ENCODE measurements at places on chromosomes 12 and 14. TPM values are rescaled to one million over a fixed set of nuclear protein-coding genes. Genes with fewer than 3 reads are reported as not detected.

DAO gene
- total RNA-seq, result not detected

HOXC5 gene
- total RNA-seq, result 0.29 TPM

CLEC4C gene
- not detected for total RNA-seq

BCL2L2 gene
- total RNA-seq, result 33.5 TPM

PSMC6 gene
- 232 TPM for total RNA-seq

PTGDR gene
- not detected for total RNA-seq

CCT2 gene
- 306 TPM for total RNA-seq

RASAL1 gene
- 0.69 TPM for total RNA-seq

SPTB gene
- total RNA-seq, result 2.3 TPM

SDSL gene
- 19.9 TPM for total RNA-seq

Data from PC-3 (cell line).